ENCODE measurements at places on chromosomes 11 and 22. TPM values are rescaled to one million over a fixed set of nuclear protein-coding genes. Genes with fewer than 3 reads are reported as not detected.

The SYT7 gene
- 2.2 TPM for total RNA-seq

The CHRDL2 gene
- not detected for total RNA-seq

The APOL3 gene
- total RNA-seq, result not detected

The RELT gene
- total RNA-seq, result 6.3 TPM

The OR52A1 gene
- not detected for total RNA-seq

The ALDH3B1 gene
- total RNA-seq, result 3.1 TPM

The KCNJ1 gene
- 0.07 TPM for total RNA-seq

The OR51B4 gene
- total RNA-seq, result not detected

The HPX gene
- 0.28 TPM for total RNA-seq

The SCN3B gene
- not detected for total RNA-seq

The TTC36 gene
- 0.71 TPM for total RNA-seq

The LMF2 gene
- 55.9 TPM for total RNA-seq

Measured in airway epithelial cell (primary cell).